ENCODE measurements at places on chromosomes 2 and 18.

GRCh38 chr2:124520953-124521352 lies 495.9 kb downstream of the CNTNAP5 start:
- DNase-seq = no peak

GRCh38 chr18:10519999-10520935 lies 5.6 kb upstream of the NAPG start:
- DNase-seq = peak; percentile 72

GRCh38 chr2:159149747-159150146 lies 136.8 kb downstream of the WDSUB1 start:
- no peak for DNase-seq

DNA sequence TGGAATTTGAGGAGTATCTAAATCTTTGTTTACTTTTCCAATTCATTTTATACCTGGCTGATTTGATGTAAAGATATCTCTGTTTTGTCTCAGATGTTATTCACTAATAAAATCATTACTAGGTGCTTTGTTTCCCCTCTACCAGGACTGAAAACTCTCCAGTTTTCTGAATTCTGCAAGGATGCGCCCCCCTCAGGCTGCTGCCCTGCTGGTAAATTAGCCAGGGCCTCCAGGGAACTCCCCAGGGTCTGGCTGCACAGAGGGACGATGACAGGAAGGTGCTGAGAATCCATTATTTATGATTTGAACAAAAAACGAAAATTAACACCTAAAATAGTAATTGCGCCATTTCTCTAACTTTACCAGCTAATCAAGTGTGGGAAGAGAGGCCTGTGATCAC lies 541.2 kb upstream of the POU3F3 start:
- DNase-seq = peak; percentile 32

- no peak for DNase-seq
Measured at GRCh38 chr2:54915101-54915500, 135.2 kb downstream of the RTN4 start.

DNA sequence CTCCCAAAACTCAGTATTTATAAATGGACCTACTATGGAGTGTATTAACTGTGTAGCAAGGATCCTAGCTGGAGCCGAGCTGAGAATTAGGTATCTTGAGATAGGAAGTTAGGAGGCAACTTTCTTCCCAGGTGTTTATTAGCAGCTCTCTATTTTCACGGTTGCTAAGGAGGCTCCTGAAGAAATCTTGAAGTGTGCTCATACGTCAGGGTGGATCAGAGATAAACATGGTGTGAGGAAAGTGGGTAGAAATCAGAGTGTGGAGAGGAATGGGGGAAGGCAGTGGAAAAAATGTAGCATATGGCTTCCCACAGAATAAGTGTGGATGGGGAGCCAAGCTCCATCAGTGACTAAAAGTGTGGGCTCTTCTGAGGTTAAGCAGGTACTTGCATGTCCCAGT lies 104.3 kb downstream of the ABCA12 start:
- DNase-seq = no peak

- DNase-seq = no peak
Measured at GRCh38 chr2:15122915-15123314, 438.2 kb downstream of the NBAS start.

DNA sequence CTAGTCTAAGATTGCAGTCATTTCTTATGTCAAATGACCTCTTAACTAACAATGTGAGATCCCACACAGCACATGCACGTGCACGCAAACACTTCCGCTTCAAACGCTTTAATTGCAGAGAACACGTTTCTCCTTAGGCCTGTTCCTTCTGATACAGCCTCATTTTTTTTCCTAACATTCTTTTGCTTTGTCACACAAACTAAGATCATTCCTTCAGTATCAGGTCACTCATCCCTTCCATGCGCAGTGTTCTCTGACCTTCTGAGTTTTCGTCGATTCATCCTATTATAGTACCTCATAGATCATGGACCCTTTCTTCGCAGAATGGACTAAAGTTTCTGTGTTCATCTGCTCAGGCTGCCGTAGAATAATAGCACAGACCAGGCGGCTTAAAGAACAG lies 327.1 kb upstream of the CDH19 start:
- DNase-seq = no peak

- DNase-seq = no peak
Measured at GRCh38 chr18:66440433-66440832, 163.5 kb downstream of the CDH19 start.

Data from SJCRH30 (cell line).